Caudate nucleus (tissue), 63 donors: ENCODE measurements at places on chromosomes 1 and 21.

- no peak for DNase-seq
These were observed 5.1 kb downstream of the IBA57 start for GRCh38 chr1:228170666-228171065.

DNA sequence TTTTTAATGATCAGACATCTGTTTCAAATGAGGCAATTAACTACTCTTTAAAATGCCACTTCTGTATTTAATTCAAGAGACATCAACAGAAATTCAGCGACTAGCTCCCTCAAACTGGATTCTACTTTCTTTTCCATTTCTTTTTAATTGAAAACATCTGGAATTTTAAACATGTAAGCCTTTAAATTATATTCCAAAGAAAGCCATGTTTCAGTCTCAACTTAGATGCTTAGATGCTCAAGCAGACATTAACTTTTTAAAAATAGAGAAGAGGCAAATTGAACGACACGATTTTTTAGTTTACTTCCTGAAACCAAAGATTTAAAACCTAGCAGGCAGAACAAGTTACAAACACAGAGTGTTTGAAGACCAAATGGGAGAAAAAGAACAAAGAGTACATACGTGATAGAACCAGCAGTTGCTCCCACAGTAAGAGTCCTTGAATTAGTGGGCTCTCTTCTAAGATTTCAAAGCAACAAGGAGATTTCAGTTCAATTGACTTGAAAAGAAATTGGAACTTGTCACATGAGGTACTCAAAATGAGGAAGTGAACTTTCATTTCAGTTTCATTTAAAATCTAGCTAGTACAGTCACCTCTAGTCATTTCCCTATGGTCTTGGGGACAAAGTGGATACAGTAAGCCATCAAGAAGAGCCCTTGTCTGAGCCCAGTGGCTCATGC is at the start of gene CTSS:
CTSS (minus strand) TSS at position 483 of the 681 bp plus-strand sequence. CDS start 1,015 bp downstream, outside the sequence.
- DNase-seq = no peak

GRCh38 chr21:27251752-27252151 is 284.9 kb upstream of the ADAMTS5 start:
- no peak for DNase-seq

GRCh38 chr1:23800400-23801337 is at the start of gene GALE:
GALE (minus strand) TSS chr1:23800754; CDS start chr1:23799007, 1,747 bp downstream.
- DNase-seq = peak; percentile 95

- DNase-seq = no peak
These were observed 188.8 kb downstream of the MATN1 start for GRCh38 chr1:30534551-30534940.

- no peak for DNase-seq
These were observed 38.4 kb downstream of the SLC66A1 start for GRCh38 chr1:19350566-19350965.

DNA sequence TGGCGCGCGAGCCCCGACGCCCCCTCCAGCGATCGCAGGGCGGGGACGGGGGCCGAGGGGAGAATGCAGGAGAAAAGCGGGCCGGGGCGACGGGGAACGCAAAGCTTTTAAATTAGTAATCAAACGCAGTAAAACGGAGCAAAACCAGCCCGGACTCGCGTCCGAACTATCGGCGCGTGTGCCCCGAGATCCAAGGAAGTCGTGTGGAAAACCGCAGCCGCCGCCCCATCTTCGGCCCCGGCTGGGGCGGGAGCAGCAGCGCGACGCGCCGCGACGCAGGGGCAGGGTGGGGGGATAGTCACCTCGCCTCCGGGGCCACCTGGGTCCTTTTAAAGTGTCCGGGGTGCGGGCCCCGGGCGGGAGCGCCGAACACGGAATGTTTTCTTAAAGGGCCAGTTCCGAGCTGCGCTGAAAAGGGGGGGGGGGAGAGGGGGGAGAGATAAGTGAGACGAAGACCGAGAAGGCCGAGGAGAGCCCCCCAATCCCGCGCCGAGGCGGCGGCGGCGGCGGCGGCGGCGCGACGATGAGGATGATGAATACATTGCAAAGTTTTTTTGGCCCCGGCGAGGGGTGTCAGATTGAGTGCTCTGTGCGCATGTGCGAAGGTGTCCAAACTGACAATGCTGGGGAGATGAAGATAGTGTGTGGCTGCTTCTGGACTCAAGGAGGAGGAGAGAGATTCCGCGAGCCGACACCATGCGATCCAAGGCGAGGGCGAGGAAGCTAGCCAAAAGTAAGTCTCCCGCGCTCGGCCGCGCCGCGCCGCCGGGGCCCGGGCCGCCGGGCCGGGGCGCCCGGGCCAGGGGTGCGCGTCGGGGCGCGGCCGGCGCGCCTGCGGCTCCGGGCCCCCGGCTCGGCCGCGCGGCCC is at the start of gene PRDM16:
PRDM16 (plus strand) TSS at position 640 of the 868 bp plus-strand sequence; CDS start at position 697, 57 bp downstream.
- no peak for DNase-seq

GRCh38 chr1:184520336-184520735 is 133.5 kb downstream of the C1orf21 start:
- no peak for DNase-seq

DNA sequence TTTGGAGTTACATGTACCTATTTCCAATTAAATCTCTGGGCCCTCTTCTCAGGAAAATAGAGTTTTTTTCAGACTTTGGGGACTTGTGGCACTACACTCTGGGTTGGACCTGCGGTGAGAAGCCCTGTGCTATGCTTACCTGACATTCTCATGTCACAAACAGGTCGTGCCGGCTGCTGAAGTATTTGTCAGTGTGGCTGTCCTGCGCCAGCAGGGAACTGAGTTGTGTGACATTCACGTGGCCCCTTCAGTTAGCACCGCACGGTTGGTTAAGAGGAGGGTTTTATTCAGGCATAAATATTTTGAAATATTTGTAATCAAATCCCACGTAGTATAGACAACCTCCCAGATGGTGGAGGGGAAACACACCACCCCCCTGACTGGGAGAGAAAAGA is 6.3 kb upstream of the COL6A2 start:
- no peak for DNase-seq

GRCh38 chr1:59308839-59309238 is 11.9 kb downstream of the FGGY start:
- no peak for DNase-seq

GRCh38 chr1:224182866-224183590 is at the start of gene DEGS1:
DEGS1 (plus strand) TSS chr1:224183240; CDS start chr1:224183337, 97 bp downstream.
- DNase-seq = peak; percentile 75

DNA sequence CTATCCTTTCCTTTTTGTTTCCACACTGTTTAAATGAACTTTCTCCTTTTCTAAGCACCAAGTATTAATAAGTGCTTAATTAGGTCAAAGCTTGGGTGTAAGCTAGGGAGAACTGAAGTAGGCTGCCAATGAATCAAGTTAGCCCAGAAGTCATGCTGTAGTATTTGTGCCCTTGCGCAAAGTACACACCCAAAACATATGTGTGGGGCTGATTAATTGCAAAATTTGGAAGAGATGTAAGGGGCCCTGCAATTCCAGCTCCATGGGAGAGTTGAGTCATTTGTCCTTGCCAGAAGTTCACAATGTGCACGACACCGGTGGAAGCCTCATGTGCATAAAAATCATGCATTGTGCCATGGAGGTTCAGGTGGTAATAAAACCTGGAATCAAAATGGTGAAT is 18.6 kb upstream of the NTNG1 start:
- no peak for DNase-seq

DNA sequence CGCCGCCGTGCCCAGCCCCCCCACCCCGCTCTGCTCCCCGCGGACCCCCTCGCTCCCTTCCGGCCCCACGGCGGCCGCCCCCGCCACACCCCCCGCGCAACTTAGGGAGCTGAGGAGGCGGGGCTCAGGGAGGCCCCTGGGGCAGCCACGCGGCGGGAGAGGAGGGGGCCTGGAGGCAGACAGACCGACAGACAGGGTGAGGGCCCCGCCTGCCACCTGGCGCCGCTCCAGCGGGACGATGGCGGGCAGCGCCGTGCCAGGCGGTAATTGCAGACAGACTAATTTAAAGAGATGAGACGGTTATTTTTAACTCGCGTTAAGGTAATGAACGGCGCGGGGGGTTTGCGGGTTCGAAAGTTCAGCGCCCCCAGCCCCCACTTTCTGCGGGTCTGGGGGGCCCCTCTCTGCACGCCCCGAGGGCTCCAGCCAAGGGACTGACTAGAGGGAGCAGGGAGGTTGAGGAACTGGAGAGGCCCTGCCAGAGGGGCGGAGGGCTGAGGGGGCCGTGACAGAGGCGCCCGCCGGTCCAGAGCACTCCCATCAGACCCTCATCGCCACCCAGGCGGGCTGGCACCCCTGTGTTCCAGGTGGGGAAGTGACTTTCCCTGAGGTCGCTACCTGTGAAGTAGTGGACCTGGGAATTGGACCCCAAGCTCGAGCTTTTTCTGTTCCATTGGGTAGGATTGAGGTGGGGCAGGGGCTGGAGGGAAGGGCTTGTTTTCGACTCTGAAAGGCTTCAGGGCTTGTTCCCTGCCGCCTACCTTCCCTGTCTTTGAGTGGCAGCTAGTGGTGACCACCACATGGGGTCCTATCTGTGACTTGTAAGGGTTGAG is 5.4 kb downstream of the FOXO6 start:
- DNase-seq = no peak

DNA sequence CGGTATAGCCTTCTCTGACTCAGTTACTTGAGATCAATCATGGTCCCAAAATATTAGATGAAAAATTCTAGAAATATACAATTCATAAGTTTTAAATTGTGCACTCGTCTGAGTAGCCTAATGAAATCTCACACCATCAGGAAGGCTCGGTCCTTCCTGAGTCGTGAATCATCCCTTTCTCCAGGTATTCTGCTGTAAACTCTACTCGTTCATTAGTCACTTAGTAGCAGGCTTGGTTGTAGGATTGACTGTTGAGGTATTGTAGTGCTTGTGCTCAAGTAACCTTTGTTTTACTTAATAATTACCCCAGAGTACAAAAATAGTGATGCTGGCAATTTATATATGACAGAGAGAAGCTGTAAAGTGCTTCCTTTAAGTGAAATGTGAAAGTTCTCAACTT is 238.7 kb downstream of the OLFM3 start:
- no peak for DNase-seq

DNA sequence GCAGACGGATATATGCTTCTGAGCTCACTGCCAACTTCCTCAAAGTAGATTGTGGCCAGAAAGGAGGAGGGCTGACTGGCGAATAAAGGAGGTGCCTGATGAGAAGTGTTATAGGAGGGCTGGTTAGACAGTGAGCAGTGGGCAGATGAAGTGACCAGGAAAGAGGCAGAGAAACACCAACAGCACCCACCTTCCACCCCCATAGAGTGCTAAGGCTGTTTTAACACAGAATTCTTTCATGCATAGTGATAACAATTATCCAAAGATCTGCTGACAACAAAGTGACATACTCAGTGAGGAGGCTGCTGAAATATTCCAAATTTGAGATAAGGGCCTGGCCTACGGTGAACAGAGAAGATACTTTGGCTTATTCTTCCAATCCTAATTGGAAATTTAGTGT is 21.2 kb upstream of the MTR start:
- no peak for DNase-seq

DNA sequence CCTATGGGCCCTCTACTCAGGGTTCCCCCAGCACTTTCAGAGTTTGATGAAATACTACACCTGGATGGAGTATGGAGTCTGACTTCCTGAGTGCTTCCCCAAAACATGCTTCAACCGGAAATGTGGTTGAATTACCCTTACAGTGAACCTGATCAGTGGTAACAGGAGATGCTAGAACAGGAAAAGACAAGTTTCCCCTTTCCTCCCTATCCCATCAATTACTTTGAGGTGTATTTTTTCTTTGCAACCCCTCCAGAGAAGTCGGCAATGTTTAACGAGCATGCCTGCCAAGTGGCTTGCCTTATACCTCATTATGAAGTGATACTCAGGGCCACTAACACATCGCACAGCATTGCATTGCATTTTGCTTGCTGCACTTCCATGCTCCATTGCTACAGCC is 7.0 kb downstream of the KRTAP15-1 start:
- no peak for DNase-seq

DNA sequence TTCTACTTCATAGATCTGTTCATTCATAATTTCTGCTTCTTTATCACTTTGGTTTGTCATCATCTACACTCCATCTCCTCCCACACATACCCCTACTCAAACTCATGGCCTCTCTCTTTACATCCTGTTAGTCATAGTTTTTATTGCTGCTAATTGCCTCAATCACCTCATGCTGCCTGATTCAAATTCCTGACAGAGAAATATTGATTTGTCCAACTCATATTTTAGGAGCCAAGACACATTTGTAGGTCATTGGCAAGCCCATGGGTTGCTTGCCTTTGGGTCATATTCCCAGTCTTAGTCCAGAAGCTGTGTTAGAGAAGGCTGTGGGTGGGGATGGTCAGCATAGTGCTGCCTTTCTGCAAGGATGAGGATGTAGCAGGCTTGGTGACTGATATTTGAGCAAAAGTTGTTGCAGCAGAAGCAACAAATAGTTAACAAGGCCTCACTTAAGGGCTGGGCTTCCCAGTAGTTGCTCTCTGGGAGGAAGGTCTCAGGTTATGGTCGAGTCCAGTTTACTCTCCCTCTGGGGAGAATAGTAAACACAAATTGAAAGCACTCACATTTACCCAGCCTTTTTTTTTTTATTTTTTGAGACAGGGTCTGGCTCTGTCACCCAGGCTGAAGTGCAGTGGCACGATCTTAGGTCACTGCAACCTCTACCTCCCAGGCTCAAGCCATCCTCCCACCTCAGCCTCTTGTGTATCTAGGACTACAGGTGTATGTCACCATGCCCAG is 22.4 kb upstream of the EPS15 start:
- no peak for DNase-seq

DNA sequence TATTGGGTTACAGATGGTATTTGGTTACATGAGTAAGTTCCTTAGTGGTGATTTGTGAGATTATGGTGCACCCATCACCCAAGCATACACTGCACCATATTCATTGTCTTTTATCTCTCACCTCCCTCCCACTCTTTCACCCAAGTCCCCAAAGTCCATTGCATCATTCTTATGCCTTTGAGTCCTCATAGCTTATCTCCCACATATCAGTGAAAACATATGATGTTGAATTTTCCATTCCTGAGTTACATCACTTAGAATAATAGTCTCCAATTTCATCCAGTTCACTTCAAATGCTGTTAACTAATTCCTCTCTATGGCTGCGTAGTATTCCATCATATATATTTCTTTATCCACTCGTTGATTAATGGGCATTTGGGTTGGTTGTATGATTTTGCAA is 36.8 kb upstream of the ZNF678 start:
- no peak for DNase-seq

GRCh38 chr1:2311184-2312032 is 79.9 kb downstream of the MORN1 start:
- DNase-seq = no peak

GRCh38 chr1:62676611-62677356 is 11.4 kb downstream of the DOCK7 start:
- DNase-seq = no peak

DNA sequence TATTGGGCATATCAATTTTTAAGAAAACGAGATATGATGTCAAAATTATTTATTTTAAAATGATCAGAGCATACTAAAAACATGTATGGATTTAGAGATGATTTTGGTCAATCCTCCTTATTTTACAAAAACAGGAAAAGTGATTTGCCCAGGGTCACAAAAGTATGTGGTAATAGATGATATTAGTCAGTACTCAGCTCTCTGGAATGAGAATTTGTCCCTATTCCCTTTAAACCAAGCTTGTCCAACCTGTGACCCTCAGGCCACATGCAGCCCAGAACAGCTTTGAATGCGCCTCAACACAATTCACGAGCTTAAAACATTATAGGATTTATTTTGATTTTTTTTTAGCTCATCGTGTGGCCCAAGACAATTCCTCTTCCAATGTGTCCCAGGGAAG is 104.7 kb downstream of the AKT3 start:
- no peak for DNase-seq

- DNase-seq = no peak
These were observed 12.9 kb downstream of the TTC34 start for GRCh38 chr1:2788506-2789163.
